Neural crest cell (in vitro differentiated cells): ENCODE measurements at places on chromosomes 4 and X. TPM values are rescaled to one million over a fixed set of nuclear protein-coding genes. Genes with fewer than 3 reads are reported as not detected.

GRCh38 chrX:49761481-49761880 lies 65.7 kb upstream of the PAGE1 start:
- DNase-seq, result no peak

The PCDH7 gene
- total RNA-seq, result 6.8 and 8.0 TPM in 2 replicates

- DNase-seq, result no peak
Measured at GRCh38 chrX:136658151-136658550, 10.2 kb downstream of the CD40LG start.

The MCUB gene
- 15.9 and 18.1 TPM in 2 replicates for total RNA-seq

The MND1 gene
- 33.6 and 36.1 TPM in 2 replicates for total RNA-seq

GRCh38 chr4:151946718-151947117 lies 185.9 kb upstream of the GATB start:
- no peak for DNase-seq

DNA sequence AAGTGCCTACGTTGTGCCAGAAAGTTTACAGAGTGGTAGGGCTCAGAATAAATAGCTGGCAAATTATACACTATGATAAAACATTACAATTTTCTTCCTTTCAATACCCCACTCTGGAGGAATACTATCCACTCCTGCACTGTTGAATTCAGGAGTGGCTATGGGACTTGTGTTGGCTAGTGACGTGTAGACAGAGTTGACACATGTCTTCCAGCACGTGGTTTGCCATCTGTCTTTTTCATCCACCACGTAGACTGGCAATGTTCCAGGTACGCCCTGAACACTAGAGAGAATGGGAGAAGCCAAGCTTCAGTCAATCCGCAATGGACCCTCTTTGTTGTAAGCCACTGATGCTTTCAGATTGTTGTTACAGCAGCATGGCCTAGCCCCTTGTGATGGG lies 168.8 kb upstream of the RBPJ start:
- DNase-seq, result no peak

- DNase-seq, result no peak
Measured at GRCh38 chr4:20091781-20092180, 159.9 kb upstream of the SLIT2 start.

DNA sequence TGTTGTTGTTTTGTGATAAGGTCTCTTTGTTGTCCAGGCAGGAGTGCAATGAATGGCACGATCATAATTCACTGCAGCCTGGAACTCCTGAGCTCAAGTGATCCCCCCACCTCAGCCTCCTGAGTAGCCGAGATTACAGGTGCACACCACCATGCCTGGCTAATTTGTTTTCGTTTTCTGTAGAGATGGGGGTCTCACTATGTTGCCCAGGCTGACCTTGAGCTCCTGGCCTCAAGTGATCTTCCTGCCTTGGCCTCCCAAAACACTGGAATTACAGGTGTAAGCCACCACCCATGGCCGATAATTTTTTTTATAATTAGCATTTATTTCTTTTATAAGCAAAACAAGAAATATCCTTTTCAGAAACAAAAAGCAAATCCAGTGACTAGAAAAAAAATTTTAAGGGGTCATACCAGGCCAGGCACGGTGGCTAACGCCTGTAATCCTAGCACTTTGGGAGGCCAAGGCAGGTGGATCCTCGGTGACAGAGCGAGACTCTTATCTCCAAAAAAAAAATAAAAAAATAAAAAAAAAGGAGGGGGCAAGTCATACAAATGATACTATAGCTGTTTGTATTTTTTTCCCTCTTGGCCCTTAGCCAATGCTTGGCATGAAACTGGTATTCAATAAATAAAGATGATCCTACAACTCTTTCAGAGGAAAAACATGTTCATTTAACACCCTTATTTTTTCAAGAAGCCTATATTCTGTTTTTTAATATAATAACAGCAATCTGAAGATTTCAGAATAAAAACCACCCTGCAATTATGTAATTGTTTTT lies 3.4 kb downstream of the PLAC8 start:
- no peak for DNase-seq

- no peak for DNase-seq
Measured at GRCh38 chr4:1590244-1590643, 93.9 kb downstream of the FAM53A start.

The MAGEB16 gene
- total RNA-seq, result not detected in 2 replicates

DNA sequence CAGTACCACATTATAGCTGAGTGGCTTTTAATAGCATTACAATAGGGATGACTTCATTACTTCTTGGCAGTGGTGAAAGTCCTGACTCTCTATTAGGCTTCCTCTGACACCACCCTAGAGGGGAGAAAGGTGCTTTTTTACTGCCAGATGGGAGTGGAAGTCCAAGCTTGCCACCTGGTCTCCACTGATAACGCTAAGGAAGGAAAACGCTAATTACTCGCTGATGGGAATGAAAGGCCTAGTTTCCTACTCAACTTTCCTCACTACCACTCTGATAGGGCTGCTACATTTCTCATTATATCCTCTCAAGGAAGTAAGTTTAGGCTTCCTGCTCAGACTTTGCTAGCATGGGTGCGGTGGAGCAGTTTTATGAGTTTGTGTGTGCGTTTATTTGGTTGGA lies 62.3 kb upstream of the PAGE3 start:
- DNase-seq, result no peak

- DNase-seq, result no peak
Measured at GRCh38 chr4:88955580-88956380, 101.2 kb downstream of the FAM13A start.

- DNase-seq, result no peak
Measured at GRCh38 chr4:176755613-176756012, 37.1 kb downstream of the VEGFC start.

The MAGEC1 gene
- total RNA-seq, result not detected in 2 replicates

- DNase-seq, result no peak
Measured at GRCh38 chr4:1833307-1834046, 22.5 kb downstream of the LETM1 start.

DNA sequence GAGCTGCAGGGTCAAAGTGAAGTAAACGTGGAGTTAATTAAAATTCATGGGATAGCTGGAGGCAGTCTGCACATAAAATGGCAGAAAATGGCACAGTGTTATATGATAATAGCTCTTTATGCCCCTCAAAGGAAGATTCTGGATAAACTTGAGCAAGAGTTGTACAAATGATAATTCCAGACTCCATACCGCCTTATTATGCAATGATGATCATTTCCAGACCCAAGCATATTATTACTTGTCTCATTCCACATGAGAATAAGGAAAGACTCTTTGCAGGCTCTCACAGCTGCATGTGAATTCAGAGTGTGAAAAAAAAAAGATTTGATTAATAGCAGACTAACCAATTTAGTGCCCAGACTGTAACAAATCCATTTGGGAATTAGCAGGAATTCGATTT lies 105.4 kb downstream of the STK32B start:
- DNase-seq, result no peak

DNA sequence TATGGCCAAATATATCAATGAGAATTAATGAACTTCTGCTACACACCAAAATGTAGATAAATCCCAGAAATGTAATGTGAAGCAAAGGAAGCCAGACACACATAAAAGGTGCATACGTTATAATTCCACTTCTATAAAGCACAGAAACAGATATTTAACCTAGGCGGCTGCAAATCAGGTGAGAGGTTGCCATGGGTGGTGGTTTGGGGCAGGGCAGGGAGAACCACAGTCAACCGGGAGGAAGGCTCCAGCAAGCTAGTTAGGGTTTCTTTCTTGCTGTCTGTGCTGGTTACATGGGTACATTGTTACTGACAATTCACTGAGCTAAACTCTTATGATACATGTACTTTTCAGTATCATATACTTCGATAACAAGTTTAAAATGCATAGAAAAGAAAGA lies 9.7 kb upstream of the PPARGC1A start:
- DNase-seq, result no peak

The CFAP299 gene
- not detected in 2 replicates for total RNA-seq

GRCh38 chr4:77385124-77385969 lies 220.3 kb upstream of the CXCL13 start:
- DNase-seq, result peak; percentile 69

The ETDB gene
- total RNA-seq, result not detected in 2 replicates

DNA sequence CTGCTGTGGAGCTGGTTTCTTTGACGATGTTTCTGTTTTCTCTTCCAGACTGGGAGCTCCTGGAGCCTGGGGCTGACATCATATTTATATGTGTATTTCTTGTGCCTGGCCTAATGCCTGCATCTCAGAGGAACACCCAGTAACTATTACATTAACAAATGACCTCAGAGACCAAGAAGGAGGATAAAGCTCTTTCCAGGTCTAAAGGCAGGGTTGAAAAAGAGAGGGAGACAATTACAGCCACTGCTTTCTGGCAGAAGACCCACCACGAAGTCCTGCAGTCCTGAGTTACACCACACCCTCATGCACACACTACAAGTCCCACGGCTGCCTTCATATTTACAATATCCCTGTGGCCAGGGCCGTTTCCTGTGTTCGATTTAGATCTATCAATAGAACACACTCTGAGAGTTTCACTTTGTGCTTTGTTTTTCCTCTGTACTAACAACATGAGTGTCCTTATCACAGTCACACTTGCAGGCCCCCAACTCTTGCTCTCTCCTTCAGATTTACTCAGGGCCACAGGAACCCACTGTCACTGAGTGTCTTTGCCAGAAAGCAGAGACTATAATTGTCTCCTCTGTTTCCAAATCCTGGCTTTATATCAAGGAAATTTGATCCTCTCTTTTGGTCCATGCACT lies 535.5 kb downstream of the MID1IP1 start:
- no peak for DNase-seq

- no peak for DNase-seq
Measured at GRCh38 chr4:77710684-77711083, 105.1 kb downstream of the CXCL13 start.
